T47D (cell line): ENCODE measurements at places on chromosomes 5 and 9.

- DNase-seq = peak; percentile 88
Measured at GRCh38 chr9:33161011-33161588, 6.0 kb downstream of the B4GALT1 start.

- no peak for DNase-seq
Measured at GRCh38 chr5:180007582-180007981, 64.0 kb downstream of the RNF130 start.

GRCh38 chr5:149961186-149961685 lies 678 bp downstream of the SLC26A2 start:
- no peak for DNase-seq

GRCh38 chr5:89473196-89473595 lies 590.2 kb upstream of the MEF2C start:
- DNase-seq = peak; percentile 12

GRCh38 chr9:35561468-35562261 lies 43.4 kb upstream of the TESK1 start:
- DNase-seq = no peak
